ENCODE measurements at places on chromosomes 12 and 14.

GRCh38 chr12:112685321-112685720, 106.2 kb upstream of the RPH3A start:
- DNase-seq: no peak

DNA sequence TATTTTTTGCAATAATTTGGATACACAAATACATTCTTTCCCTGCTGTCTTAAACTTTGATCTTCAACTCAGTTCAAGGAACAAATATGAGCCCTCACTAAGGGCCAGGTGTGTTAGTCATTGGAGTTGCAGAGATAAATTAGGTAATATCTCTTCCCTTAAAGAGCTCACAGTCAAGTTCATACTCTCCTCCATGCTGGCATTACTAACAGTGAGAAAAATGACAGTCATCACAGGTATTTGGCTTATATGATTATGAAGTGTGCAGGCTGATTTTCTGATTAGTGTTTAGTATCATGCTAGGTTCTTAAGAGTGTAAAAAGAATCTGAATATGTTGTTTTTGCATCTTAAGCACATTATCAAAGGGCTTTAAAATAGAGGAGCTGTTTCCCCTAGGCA, 594.7 kb downstream of the CCER1 start:
- no peak for DNase-seq

- DNase-seq: no peak
Measured at GRCh38 chr12:83349907-83350611, 663.4 kb downstream of the TMTC2 start.

- DNase-seq: no peak
Measured at GRCh38 chr14:98119739-98120138, 1152.3 kb downstream of the BCL11B start.
